ENCODE measurements at places on chromosomes 12 and 14.

DNA sequence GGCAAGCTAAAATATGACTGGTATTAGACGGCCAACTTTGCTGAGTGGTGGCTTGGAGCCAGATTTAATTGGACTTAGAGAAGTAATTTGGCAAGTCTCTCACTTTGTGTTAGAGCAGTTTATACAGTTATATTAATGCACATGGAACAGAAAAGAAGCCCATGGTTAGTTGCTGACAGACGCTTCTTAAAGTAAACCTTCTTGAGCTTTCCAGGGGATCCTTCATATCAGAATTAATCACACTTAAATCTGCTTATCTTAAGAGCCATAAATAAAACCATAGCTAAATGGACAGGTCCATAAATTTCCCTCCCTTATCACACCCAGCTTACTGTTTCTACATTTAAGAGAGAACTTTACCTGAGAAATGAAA is 9.6 kb downstream of the GSG1 start:
- no peak for DNase-seq

DNA sequence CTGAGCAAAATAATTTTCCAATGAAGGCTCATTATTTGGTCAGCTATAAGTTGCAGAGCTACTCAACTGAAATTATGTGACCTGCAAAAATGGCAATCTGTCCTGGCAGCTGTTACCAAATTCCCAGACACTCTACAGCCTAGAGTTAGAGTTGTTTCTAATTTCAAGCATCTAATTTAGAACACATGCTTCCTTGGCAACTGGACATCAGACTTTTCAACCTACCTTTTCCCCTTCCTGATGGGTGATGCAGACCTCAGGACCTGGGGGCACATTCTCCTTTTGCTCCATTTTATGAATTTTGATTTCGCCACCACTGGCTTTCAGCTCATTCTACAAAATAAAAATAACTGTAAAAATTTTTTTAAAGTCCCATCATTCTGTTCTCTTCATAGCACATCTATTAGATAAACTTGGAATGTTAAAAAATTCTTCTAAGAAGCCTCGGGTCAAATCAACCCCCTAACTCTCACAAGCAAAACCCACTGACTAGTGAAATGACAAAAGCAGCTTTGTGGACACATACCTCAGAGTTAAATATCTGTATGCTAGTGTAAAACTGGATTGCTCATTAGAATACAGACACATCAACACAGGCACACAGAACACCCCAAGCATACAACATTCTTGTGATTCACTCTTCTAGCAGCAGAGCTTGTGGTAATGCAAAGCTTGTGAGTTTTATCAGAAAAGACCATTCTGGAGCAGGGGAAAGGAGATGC is 33.5 kb upstream of the CERS5 start:
- DNase-seq = no peak

- DNase-seq = no peak
Observed at GRCh38 chr12:66552716-66553115, 126.2 kb downstream of the GRIP1 start.

GRCh38 chr12:89662623-89663022 is 46.0 kb downstream of the ATP2B1 start:
- DNase-seq = no peak

DNA sequence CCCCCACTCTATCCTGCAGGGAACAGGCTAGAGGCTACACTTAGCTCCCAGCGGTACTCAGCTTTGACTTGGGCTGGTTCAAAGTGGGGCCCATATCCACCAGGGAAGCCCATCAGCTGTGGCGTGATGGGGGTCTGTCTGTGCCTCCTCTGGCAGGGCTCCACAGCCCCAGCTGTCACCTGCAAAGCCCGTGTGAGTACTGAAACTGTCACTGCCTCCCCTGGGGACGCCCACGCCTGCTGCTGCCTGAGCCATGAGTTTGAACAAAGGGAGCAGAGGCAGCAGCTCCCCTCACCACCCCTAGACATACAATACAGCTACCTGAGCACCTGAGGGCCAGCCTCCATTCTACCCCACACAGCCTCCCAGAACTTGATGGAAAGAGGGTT is 5.0 kb downstream of the REM2 start:
- DNase-seq = peak; percentile 17

DNA sequence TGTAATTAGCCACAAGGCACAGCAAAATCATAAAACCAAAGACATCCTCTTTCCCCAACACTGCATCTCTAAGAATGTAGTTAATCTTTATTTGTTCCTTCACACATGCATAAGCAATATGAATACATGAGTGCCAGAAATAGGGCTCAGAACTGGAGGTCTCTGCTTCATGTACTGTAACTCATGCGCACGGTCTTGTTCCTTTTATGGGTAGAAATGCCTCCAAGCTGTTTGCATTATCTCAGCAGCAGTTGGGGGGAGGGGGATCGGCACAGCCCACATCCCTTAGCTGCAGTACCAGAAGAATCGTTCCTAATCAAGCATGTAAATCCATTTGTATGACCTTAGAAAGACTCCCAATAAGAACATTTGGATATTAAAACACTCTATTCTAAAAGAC is 20.0 kb downstream of the RHOJ start:
- no peak for DNase-seq

DNA sequence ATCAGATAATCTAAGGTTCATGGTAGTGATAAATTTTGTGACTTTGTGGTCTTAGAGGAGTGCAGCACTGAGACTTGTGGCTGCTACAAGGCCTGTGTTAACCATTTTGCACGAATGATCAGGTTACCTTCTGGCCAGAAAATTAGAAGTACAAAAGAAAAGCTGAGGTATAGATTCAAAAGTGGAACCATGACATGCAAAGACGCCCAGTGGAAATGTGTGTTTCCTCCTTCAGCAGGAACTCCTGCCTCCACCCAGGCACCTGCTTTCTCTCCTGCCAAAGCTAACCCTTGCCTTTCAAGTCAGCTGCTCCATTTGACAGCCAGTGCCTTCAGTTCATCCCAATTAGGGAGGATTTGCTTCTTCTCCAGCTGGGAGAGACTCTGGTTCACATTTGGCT is 10.1 kb downstream of the PDE6H start:
- no peak for DNase-seq

- no peak for DNase-seq
Observed at GRCh38 chr12:105850103-105850968, 288.4 kb downstream of the NUAK1 start.

GRCh38 chr12:108712925-108713203 is 18.5 kb downstream of the CORO1C start:
- no peak for DNase-seq

GRCh38 chr14:96011607-96012006 is 27.6 kb upstream of the C14orf132 start:
- no peak for DNase-seq

DNA sequence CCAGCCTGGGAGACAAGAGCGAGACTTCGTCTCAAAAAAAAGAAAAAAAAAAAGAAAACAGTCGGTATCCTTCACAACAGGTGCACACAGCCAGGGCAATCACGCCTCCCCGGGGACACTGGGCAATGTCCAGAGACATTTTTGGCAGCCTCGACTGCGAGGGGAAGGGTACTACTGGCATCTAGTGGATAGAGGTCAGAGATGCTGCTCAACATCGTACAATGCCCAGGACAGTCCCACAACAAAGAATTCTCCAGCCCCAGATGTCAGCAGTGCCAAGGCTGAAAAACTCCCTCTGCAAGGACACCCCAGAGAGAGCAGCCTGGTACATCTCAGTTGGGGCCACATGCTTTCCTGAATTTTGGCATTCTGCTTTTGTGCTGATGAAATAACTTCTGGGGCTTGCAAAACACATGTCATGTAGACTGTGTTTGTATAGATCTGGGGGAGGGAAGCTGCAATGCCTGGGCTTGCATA is 21.5 kb downstream of the ALDH2 start:
- DNase-seq = no peak

GRCh38 chr12:65673732-65674131 is 150.6 kb upstream of the HMGA2 start:
- DNase-seq = no peak

DNA sequence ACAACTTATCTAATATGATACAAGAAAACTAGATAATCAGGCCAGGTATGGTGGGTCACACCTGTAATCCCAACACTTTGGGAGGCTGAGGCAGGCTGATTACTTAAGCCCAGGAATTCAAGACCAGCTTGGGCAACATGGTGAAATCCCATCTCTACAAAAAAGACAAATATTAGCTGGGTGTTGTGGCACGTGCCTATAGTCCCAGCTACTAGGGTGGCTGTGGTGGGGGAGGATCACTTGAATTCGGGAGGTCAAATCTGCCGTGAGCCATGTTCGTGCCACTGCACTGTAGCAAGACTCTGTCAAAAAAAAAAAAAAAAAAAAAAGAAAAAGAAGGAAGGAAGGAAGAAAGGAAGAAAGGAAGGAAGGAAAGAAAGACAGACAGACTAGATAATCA is 27.0 kb downstream of the ZCRB1 start:
- DNase-seq = no peak

DNA sequence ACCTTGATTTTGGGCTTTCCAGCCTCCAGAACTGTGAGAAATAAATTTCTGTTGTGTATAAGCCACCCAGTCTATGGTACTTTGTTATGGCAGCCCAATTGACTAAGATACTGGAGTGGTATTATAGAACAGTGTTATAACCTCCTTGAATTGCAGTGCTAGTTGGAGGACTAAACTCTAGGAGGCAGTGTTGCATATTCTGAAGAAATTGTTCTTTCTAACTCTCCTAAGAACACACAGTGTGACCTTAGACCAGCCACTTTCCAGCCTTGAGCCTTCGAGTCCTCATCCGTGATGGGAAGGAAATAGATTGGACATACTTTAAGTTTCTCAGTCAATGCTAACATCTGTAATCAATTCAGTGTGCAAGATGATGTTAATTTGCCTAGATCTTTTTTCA is 22.4 kb upstream of the LRRC10 start:
- DNase-seq = no peak

DNA sequence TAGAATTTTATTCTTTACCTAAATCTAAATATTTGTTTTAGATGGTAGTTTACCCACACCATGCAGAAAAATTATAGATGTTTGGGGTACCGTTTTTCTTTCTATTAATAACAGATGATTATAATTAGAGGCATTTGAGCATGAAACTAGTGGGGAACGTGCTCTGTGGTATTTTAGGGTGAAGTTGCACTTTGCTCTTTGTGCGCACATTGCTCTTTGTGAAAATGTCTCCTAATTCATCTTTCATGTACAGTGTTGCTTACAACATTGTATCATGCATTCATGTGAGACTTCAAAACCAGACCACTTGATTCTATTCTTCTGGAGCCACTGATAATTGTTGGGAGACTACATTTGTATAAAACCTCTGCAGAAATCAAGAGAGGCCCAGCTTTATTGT is 449.1 kb upstream of the RGS6 start:
- DNase-seq = no peak

DNA sequence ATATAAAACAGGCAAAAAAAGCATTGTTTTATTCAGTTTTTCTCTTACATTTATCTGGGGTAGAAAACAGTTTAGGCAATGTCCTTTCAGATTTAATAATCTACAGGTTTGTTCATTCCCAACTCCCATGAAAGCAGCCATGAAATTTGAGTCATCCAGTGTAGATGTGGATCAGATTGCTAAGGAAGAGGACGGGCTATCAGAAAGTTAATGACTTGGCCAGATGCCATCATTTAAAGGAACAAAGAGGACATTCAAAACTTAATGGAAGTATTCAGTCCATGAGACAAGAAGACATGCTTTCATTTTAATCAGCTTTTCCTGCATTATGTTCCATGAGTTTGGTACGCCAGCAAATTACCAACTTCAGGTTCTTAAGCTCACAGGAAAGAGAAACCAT is 31.1 kb upstream of the POC1B start:
- no peak for DNase-seq

DNA sequence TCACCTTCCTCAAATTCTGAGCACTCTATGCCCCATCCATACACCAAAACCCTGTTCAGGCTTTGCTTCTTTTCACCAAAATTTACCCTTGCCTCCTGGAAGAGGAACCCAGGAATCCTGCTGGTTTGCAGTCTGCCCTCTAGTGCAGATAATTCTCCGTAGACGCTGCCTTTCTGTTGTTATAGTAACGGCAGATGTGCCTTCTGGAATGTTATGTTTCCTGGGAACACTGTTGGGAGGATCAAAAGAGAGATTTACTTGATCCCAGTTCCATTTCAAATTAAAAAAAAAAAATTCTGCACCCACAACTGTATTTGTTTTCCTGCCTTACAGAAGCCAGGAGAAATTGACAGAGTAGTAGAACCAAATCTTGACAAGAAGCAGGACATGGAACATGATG is 104.2 kb upstream of the RMST start:
- DNase-seq = no peak

GRCh38 chr14:53764846-53765245 is 191.8 kb downstream of the BMP4 start:
- no peak for DNase-seq

GRCh38 chr14:97107080-97107479 is 309.9 kb downstream of the VRK1 start:
- DNase-seq = no peak

GRCh38 chr14:31194095-31194494 is 13.5 kb downstream of the HECTD1 start:
- DNase-seq = no peak

- DNase-seq = no peak
Observed at GRCh38 chr12:54075974-54076373, 22.3 kb downstream of the HOXC4 start.

DNA sequence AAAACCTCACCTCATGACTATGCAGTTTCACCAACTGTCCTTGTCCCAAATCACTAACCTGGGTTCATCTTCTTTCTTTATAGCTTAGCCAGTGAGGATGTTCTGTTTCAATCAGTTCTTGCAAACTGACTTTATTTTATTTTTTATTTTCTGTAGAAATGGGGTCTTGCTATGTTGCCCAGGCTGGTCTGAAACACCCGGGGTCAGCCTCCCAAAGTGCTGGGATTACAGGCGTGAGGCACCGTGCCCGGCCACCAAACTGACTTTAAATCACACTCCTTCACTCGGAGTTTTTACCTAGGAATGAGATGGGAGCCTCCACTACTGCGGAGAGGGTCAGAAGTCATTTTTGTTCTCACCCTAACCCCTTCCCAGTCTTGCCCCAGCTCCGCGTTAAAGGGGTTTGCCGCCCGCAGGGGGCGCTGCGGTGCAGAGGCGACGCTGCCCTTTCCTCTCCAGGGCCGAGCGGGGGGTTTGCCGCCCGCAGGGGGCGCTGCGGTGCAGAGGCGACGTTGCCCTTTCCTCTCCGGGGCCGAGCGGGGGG is 7.0 kb upstream of the B4GALNT3 start:
- peak; percentile 25 for DNase-seq

DNA sequence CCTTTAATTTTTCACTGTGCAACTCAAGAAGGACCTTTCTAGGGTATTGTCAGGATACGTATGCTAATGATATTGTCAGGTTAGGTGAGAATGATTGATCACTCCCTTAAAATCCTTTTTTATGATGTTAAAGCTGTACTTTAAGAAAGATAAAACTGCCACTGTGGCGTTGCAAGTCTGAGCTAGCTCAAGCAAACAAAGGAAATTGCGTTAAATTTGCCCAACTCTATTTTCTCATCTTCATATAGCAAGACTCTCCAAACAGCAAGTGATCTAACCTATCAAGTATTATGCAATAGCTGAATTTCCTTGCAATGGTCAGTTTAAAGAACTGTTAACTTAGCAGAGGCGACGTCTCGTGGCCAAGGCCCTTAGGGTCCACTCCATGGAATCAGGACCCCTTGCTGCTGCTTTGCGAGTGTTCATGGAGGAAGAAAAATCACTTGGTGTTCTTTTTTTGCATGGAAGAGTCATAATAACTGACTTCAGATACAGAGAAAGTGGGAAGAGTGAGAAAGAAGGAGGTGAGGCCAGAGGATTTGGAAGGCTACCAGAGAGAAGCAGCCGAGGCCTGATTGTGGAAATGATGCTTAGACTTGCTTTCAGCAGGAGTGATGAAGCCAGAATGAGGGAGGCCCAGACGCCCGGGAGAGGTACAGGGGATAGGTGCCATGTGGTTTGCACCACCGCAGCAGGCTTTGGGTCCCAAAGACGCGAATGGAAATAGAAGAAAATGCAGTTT is 2.5 kb downstream of the TRAF3 start:
- DNase-seq = no peak

GRCh38 chr12:95815632-95816212 is 25.2 kb upstream of the NTN4 start:
- no peak for DNase-seq

All from activated CD8-positive, alpha-beta memory T cell treated with anti-CD3 and anti-CD28 coated beads for 1 hour (primary cell).